ENCODE measurements at places on chromosomes 12 and 14.

DNA sequence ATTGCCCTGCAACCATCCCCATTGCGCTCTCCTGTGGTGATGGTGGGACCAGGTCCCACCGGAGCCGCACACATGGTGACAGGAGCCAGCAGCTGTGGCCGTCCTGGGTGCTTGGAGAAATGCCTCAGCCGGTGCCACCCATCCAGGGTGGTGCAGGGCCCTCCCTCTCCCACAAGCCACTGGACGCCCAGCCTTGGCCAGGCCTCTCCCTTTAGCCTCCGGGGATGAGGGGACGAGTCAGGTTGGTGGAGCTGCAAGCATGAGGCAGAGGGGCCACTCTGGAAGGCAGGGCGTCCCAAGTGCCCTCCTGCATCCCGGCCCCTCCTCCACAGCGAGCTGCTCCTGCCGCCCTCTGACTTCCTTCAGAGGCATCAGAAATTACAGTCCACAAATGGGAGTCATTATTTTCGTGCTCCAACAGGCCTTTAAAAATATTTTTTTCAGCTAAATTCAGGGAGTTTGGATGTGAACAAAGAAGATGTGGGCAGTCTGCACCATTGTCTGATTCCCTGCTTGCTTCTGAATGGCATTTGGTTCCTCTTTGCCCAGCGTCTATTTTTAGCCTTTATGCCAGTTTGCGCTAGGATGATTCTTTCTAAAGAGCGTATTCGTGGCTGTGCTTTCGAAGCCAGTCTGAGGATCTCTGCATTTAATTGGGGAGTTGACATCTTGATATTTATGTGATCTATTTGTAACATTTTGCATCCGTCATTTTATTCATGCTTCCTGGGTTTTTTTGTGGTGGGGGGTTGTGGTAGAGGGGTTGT is 189.4 kb downstream of the ADGRD1 start:
- no peak for DNase-seq

GRCh38 chr12:132600048-132601032 is 10.0 kb downstream of the LRCOL1 start:
- DNase-seq, result no peak

DNA sequence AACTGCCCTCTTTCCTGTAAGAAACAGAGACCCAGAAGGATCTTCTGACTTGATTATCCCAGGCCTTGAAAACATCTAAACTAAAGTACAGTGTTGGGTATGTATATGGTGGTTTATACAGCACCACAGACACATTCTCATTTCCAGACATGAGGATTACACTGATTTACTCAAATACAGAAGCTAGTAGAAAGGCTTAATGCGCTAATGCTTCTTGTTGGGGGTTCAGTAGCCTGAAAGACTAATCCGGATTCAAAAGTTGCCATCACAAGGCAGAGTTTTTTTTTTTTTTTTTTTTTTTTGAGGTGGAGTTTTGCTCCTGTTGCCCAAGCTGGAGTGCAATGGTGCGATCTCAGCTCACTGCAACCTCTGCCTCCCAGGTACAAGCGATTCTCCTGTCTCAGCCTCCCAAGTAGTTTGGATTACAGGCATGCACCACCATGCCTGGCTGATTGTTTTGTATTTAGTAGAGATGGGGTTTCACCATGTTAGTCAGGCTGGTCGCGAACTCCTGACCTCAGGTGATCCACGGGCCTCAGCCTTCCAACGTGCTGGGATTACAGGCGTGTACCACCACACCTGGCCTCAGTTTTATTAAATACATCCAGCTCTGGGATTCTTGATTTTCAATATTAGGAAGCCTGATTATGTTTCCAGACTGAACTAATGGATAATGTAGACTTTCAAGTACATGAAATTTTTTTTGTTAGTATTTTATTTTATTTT is 46.3 kb upstream of the HECTD1 start:
- DNase-seq, result no peak

- DNase-seq, result no peak
These were observed 4.5 kb downstream of the ZBTB1 start for GRCh38 chr14:64509036-64509435.

DNA sequence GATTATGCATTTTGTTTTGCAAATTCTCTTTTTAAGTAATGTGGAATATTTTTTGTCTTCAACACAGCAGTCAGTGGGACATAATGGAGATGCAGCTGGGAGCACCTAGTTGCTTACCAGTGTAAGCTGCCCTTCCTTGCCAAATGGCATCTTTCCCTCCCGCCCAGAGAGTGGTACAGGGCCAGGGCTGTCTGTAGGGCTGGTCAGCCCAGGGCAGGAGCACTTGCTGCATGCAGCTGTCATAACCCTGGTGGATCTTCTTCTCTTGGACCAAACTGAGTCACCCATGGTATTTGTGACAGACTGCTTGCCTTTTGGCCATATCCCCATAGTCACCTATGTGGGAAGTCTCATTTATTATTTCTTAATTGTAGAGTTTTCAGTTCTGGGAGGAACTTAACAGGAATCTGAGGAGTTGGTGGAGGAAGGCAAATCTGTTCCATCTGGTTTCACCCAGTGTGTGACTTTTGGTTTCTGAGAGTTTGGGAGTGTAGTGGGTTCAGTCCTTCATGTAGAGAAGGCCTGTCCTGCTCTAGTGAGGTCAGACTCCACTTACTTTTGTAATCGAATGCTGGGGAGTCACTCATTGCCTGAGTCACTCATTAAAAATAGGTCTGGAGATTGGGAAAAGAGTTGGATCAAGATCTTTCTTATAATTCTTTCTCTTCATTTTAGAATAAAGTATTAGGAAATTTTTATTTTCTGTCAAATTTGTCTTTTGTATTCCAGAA is 62.0 kb upstream of the ASPG start:
- DNase-seq, result no peak

DNA sequence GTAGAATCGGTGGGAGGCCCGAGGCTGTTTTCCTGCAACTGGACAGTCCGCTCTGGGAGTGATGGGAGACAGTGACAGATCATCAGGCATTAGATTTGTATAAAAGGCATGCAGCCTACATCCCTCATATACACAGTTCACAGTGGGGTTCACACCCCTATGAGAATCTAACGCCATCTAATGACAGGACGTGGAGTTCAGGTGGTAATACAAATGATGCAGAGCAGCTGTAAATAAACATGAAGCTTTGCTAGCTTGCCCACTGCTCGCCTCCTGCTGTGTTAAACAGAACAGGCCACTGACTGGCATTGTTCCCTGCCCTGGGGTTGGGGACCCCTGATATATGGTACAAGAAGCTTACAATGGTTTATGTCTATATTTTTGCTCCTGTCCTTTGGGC is 179.0 kb downstream of the LRFN5 start:
- no peak for DNase-seq

DNA sequence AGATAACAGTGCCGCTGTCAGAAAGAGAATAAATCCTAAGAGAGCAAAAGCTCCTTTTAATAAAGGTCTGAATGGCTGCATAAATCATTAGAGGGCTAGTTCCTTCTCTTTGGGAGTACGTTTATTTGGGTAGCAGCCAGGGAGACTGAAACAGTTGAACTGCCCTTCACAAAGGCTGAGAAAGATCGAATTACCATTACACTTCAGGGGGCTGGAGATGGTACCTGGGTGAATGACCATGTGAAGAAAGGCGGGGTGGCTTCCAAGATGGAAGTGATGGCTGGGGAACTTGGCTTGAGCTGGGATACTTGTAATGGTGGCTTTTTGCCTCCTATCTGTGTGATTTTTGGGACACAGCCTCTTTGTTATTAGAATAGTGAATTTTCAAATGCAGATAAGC is 1.7 kb upstream of the FGD4 start:
- no peak for DNase-seq

DNA sequence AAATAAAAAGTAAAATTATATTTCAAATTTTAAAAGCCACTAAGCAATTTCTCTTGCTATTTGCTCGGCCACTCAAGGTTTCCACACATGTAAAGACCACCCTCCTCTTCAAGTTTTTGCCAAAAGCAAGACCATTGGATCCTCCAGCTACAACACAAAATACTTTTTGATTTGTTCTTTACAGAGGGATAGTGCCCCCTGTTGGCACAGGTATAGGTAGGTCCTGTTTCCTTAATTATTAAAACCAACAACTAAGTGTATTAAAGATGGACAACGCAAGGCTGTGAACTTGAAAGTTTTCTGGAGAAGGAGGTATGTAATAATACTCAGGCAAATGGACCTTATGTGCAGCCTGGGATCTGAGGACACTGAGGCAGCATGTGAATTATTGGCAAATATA is 23.8 kb downstream of the ATP6V1D start:
- DNase-seq, result no peak

DNA sequence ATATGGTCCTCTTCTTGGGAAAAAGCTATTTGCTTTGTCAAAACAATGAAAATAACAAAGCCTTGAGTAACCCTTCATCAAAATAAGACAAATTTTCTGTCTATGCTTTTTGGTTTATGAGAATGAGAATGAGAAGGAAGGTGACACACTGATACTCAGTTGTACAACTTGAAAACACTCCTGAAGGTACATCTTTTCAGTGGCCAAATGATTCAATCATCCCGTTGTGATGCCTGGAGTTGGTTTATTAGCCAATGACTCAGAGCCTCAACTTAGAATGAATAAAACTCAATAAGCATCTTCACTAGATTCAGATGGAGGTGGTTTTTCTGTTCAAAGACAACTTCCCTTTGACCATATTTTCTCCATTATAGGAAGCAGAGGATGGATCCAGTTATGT is 7.8 kb upstream of the CALM1 start:
- DNase-seq, result no peak

GRCh38 chr12:11812586-11813437 is 163.3 kb downstream of the ETV6 start:
- no peak for DNase-seq

DNA sequence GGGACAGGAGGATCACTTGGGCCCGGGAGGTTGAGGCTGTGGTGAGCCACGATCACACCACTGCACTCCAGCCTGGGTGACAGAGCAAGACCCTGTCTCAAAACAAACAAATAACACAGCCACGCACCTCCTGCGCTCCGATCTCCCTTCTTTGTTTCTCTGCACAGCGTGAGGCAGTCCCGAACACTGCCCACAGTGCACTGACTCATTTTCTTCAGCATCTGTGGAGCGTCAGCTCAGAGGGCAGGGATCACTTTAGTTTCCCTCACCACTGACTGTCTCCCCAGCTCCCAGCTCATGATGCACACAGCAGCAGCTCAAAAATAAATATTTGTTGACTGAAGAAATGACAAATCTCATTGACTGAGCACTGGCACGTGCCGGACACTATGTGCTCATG is 883 bp upstream of the MYL2 start:
- no peak for DNase-seq

DNA sequence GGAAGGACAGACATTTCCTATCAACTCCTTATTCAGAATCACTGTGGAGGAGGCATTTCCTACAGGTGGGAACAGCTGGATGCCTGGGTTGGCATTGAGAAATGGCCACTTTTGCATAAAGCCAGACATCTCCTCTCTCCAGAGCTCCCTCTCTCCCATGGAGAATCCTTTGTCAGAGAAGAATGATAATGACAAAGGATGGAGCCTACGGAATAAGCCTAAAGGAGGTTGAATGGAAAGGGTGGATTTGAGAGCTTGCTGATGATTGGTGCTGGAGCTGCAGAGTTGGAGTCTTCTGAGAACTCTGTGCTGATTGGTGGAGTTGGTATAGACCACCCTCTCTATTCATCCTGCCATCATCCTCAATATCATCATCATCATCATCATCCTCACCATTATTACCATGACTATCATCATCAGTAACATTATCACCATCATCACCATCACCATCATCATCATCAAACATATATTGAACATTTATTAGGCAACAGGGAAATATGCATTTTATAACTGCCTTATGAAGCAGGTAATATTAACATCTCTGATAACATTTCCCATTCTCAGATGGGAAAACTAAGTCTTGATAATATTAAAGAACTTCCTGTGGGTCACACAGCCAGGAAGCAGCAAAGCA is 89.2 kb upstream of the HSPB8 start:
- no peak for DNase-seq

DNA sequence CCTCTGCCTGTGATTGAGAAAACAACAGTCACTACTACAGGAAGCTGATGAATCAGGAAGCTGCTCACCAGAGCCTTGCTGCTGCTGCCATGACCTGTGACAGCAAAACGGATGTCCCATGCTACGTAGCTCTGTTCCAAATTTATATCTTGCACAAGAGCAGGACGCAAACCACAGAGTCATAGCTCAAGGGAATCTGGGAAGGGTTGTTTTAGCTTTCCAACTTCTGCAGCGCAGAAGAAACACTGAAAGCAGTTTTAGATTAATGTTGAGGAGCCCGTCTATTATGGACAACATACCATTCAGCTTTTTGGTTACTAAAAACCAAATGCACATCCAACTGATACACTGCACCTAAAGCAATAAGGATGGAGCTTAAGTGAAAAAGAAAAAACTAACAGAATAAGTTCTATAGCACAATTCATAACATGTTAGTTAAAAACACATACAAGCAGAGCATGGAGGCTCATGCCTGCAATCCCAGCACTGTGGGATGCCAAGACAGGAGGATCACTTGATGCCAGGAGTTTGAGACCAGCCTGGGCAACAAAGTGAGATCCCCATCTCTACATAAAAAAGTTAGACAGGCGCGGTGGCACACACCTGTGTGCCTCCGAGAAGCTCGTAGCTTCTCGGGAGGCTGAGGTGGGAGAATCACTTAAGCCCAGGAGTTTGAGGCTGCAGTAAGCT is 1.7 kb upstream of the ANKRD33 start:
- no peak for DNase-seq

DNA sequence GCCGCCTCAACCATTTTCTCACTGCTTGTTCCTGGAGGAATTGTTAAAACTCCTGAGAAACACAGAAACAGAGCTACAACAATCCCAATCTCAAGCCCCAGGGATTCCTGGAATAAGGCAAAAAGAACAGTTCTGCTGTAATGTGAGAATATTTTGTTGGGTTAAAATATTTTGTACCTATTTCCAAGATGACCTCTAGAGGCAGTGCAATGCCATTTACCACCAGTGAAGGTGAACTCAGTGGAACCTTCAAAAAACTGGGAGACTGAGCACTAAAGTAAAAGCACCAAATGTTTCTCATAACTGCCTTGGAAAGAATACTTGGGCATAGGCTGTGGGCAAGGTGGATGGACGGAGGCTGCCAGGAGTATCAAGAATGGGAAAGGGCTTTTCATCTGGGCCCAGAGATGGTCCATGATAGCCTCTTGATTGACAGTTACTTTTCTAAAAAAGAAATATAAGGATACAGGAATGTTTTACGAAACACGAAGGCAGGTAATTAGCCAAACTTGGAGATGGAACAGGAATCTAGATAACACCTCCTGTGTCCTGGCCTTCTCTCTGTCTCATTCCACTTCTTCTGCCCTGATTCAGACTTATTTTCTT is 334.0 kb upstream of the FLRT2 start:
- DNase-seq, result no peak

GRCh38 chr14:69013943-69014782 is 35.1 kb upstream of the ACTN1 start:
- DNase-seq, result peak; percentile 82

GRCh38 chr14:105326891-105327694 is 12.5 kb downstream of the PACS2 start:
- DNase-seq, result peak; percentile 73

GRCh38 chr14:82180139-82180538 is 646.5 kb upstream of the SEL1L start:
- DNase-seq, result no peak

- no peak for DNase-seq
These were observed 129.4 kb downstream of the SCARB1 start for GRCh38 chr12:124734224-124734788.
